CD8-positive, alpha-beta memory T cell (primary cell): ENCODE measurements at places on chromosomes 7 and 10.
A peak's percentile ranks its signal among the peaks of the same experiment; 100 is the strongest.

DNA sequence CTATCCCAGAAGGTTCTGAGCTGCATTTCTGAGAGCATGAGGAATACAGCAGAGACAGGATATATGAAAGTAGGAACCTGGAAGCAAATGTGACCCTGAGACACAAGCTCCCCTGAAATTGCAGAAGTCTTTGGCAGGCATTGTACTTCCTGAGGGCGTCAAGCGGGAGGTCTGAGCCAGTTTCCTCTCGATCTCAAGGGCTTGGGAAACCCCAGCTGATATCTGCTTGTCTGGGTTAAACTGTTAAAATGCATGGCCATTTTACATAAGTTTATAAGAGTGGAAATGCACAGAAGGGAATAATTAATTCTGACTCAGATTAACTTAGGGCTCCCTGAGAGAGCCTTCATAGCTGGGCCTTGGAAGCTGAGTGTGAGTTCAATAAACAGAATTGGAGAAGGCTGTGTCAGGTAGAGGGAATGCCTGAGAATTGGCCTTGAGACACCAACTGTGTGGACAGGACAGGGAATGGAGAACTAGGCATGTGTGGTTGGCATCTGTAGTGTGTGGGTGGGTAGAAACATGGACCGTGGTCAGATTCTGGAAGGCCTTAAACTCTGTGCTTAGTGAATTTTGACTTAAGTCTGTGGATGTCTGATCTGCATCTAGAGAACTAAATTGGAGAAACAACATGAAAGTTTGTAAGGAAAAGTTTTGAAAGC lies 53.3 kb downstream of the WIPF3 start:
- no peak overlapping the region for H3K27ac ChIP-seq

DNA sequence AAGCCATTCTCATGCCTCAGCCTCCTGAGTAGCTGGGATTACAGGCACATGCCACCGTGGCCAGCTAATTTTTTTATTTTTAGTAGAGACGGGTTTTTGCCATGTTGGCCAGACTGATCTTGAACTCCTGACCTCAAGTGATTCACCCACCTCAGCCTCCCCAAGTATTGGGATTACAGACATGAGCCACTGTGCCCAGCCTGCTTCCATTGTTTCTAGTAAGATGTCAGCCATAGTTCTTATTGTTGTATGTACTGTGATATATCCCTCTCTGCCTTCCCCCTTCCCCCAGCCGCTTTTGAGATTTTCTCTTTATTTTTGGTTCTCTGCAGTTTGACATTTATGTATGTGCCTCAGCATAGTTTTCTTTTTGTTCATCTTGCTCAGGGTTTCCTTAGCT lies 87.9 kb upstream of the KLF14 start:
- H3K4me3 ChIP-seq, result no peak overlapping the region
- no peak for DNase-seq
- H3K27me3 ChIP-seq, result no peaks in the 10 kb centered on the region
- H3K4me1 ChIP-seq, result no peaks in the 10 kb centered on the region
- no peaks in the 10 kb centered on the region for H3K36me3 ChIP-seq

- no peak overlapping the region for H3K27ac ChIP-seq
- no peaks in the 10 kb centered on the region for H3K27me3 ChIP-seq
- no peak for DNase-seq
Measured at GRCh38 chr10:110013630-110014293, 6.0 kb downstream of the ADD3 start.

- no peaks in the 10 kb centered on the region for H3K27me3 ChIP-seq
- H3K4me3 ChIP-seq, result no peak overlapping the region
- peaks cover 47% of the 10 kb centered on the region for H3K36me3 ChIP-seq
- no peak overlapping the region for H3K27ac ChIP-seq
- DNase-seq, result no peak
- H3K4me1 ChIP-seq, result peaks cover 9% of the 10 kb centered on the region
Measured at GRCh38 chr7:151371266-151371665, 29.7 kb downstream of the NUB1 start.

DNA sequence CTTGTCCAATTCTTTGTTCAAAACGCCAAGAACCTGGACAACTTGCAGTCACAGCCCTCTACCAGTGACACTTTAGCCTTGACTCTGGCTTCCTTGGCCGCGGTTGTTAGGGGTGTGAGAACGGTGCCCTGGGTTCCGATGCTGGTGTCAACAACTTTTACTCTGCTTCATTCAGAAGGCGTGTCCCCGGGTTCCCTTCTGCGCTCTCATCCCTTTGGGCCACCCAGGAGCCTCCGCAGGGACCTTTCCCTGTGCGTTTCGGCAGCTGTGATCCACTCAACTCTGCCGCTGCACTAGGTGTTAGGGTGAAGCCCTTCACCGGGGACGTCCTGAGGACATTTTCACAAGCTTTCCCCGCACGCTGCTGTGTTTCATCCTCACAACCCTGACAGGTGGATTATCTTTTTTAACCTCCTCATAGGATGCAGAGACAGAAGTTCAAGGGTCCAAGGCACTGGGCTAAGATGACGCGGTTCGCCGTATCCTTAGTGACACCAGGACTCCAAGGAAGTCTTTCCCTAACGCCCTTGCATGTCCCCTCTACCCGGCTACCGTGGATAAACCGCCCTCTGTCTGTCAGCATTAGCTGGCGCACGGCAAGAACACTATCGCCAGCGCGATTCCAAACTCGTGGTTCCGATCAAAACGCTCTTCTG lies 133.5 kb upstream of the SHH start:
- no peak for DNase-seq
- H3K36me3 ChIP-seq, result no peaks in the 10 kb centered on the region
- H3K4me1 ChIP-seq, result no peaks in the 10 kb centered on the region
- H3K27me3 ChIP-seq, result peaks cover 6% of the 10 kb centered on the region

- no peaks in the 10 kb centered on the region for H3K27me3 ChIP-seq
- no peaks in the 10 kb centered on the region for H3K36me3 ChIP-seq
- no peak for DNase-seq
- H3K27ac ChIP-seq, result no peak overlapping the region
- peaks cover 26% of the 10 kb centered on the region for H3K4me1 ChIP-seq
Measured at GRCh38 chr10:118725886-118726500, 28.8 kb downstream of the CACUL1 start.

DNA sequence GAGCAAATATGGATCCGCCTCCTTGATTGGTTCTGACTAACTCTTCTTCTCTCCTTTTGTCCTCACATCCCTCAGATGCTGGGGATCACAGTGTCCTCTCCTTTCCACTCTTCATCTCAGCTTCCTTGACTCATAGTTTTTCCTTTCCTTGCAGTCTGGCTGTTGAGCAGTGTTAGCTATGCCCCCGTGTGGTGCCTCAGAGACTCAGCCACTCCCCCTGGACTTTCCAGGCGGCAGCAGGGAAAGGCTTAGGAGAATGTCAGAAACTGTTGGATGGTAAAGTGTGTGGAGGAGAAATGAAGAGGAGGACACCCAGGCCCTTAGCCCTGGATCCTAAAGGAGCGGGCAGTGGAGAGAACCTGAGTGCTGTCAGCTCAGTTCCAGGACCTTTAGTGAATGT lies 267.5 kb downstream of the CELF2 start:
- H3K27ac ChIP-seq, result no peak overlapping the region
- H3K4me3 ChIP-seq, result no peak overlapping the region
- no peaks in the 10 kb centered on the region for H3K27me3 ChIP-seq

GRCh38 chr7:131627735-131628190 lies 71.3 kb upstream of the PODXL start:
- no peaks in the 10 kb centered on the region for H3K4me1 ChIP-seq
- no peaks in the 10 kb centered on the region for H3K27me3 ChIP-seq
- no peak for DNase-seq
- H3K36me3 ChIP-seq, result no peaks in the 10 kb centered on the region
- no peak overlapping the region for H3K4me3 ChIP-seq

DNA sequence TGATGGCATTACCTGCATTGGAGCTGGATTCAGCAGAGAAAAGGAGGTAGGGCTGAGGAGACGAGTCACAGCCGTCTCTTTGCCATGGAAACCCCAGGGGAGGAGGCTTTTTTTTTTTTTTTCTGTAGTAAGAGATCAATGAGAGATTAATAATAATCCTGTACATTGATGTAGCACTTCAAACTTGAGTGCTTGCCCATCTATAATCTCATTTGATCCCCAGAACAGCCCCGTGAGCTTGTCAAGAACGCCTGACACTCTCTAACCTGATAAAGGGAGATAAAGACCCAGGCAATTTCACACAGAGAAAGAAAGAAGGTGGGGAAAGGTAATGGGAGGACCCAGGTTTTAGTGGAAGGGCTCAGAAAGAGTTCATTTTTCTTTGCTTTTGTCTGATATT lies 195.2 kb upstream of the FOXK1 start:
- no peak for DNase-seq
- no peaks in the 10 kb centered on the region for H3K36me3 ChIP-seq
- H3K4me3 ChIP-seq, result no peak overlapping the region
- no peaks in the 10 kb centered on the region for H3K27me3 ChIP-seq

DNA sequence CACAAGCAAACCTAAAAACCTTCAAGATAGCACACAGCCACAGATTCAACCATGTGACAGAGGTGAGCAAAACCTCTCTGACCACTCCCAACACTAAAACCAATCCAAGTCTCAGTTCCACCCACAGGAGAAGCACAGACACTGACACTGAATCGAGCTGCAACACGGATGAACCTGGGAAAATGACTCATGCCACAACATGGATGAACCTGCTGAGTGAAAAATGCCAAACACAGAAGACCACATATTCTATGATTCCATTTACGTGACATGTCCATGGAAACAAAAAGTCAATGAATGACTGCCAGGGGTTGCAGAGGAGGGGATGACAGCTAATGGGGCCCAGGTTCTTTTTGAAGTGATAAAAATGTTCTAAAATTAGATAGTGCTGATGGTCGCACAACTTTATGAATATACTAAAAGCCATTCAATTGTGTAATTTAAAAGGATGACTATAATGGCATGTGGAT lies 22.0 kb downstream of the CYTH3 start:
- H3K4me3 ChIP-seq, result no peak overlapping the region
- H3K36me3 ChIP-seq, result no peaks in the 10 kb centered on the region
- DNase-seq, result no peak

- no peaks in the 10 kb centered on the region for H3K27me3 ChIP-seq
- DNase-seq, result no peak
- peak overlapping the region; percentile 92 for H3K27ac ChIP-seq
- no peaks in the 10 kb centered on the region for H3K36me3 ChIP-seq
- peaks cover 59% of the 10 kb centered on the region for H3K4me1 ChIP-seq
Measured at GRCh38 chr10:11163780-11164550, 146.3 kb downstream of the CELF2 start.

DNA sequence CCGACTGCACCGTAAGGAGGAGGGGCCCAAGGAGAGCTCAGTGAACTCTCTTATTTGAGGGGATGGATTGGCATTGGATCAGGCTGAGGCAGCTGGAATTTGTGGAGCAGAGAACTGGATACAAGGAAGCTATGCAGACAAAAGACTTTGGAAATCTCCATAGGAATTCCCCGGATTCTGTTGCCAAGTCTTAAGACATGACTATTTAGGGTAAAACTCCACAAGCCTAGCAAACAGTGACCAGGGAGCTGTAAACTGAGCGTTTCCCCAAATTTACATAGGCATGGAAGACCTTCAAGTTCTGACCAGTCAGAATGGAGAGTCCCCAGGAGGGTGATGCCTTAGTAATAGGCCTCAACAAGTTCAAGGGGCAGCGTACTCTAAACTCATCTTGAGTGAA lies 82.5 kb upstream of the PCBD1 start:
- no peak overlapping the region for H3K4me3 ChIP-seq
- no peaks in the 10 kb centered on the region for H3K4me1 ChIP-seq
- H3K27me3 ChIP-seq, result no peaks in the 10 kb centered on the region
- no peak for DNase-seq
- H3K36me3 ChIP-seq, result no peaks in the 10 kb centered on the region
- H3K27ac ChIP-seq, result no peak overlapping the region

DNA sequence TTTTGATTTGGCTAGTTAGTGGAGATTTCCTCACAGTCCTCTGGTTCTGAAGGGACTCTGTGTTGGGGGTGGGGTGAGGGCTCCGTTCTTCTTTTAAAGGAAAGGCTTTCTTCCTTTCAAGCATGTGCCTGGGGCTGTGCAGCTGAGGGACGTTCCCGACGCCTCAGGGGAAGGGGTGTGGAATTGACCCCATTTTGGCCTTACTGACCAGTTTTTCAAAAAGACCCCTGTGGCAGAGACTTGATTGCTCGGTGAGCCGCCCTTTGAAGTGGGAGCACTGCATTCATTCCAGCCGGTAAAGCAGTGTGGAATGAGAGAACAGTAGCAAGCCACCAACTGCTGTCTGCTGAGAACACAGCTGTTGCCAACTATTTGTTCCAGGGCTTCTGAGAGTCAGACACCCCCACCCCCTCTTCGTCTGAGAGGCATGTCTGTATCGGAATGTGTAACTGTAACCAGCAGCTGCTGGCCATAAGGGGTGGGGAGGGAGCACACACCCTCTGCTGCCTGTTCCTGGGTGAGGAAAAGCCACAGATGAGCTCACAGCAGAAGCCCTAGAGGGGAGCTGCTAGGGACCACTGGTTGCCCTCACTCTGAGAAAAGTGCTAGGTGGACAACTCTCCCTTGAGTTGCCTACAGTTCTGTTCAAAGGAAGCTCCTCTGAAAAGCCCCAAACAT lies 33.2 kb downstream of the WBP1L start:
- H3K27ac ChIP-seq, result no peak overlapping the region
- peaks cover 39% of the 10 kb centered on the region for H3K4me1 ChIP-seq
- no peak overlapping the region for H3K4me3 ChIP-seq
- no peak for DNase-seq
- H3K36me3 ChIP-seq, result no peaks in the 10 kb centered on the region
- H3K27me3 ChIP-seq, result no peaks in the 10 kb centered on the region

GRCh38 chr7:128794020-128794419 lies 2.3 kb downstream of the CCDC136 start:
- no peak overlapping the region for H3K27ac ChIP-seq
- no peaks in the 10 kb centered on the region for H3K27me3 ChIP-seq
- H3K4me1 ChIP-seq, result peaks cover 8% of the 10 kb centered on the region
- DNase-seq, result no peak

GRCh38 chr7:100155553-100156317 lies 2.8 kb downstream of the TRAPPC14 start:
- DNase-seq, result no peak
- no peaks in the 10 kb centered on the region for H3K27me3 ChIP-seq
- H3K4me1 ChIP-seq, result peaks cover 44% of the 10 kb centered on the region

- peak overlapping the region; percentile 28 for H3K27ac ChIP-seq
- DNase-seq, result no peak
- peaks cover 27% of the 10 kb centered on the region for H3K4me1 ChIP-seq
- no peaks in the 10 kb centered on the region for H3K27me3 ChIP-seq
- H3K36me3 ChIP-seq, result peaks cover 11% of the 10 kb centered on the region
Measured at GRCh38 chr10:109902992-109903947, 20.0 kb downstream of the XPNPEP1 start.

- H3K27ac ChIP-seq, result no peak overlapping the region
- H3K4me1 ChIP-seq, result no peaks in the 10 kb centered on the region
- no peaks in the 10 kb centered on the region for H3K27me3 ChIP-seq
- no peak overlapping the region for H3K4me3 ChIP-seq
Measured at GRCh38 chr10:94239696-94240095, 123.0 kb downstream of the NOC3L start.

- H3K27me3 ChIP-seq, result no peaks in the 10 kb centered on the region
- H3K36me3 ChIP-seq, result no peaks in the 10 kb centered on the region
- no peak for DNase-seq
- no peak overlapping the region for H3K27ac ChIP-seq
- H3K4me1 ChIP-seq, result no peaks in the 10 kb centered on the region
Measured at GRCh38 chr10:130020651-130021382, 56.7 kb upstream of the EBF3 start.

- DNase-seq, result no peak
- no peak overlapping the region for H3K4me3 ChIP-seq
- no peak overlapping the region for H3K27ac ChIP-seq
- H3K27me3 ChIP-seq, result no peaks in the 10 kb centered on the region
- no peaks in the 10 kb centered on the region for H3K36me3 ChIP-seq
Measured at GRCh38 chr10:71880425-71881306, 29.6 kb upstream of the PSAP start.
